GM10248 (cell line): ENCODE measurements at places on chromosomes 5 and 9.
A peak's percentile ranks its signal among the peaks of the same experiment; 100 is the strongest.

- no peak for DNase-seq
Measured at GRCh38 chr9:127568618-127568970, 43.5 kb upstream of the STXBP1 start.

GRCh38 chr5:23507278-23507685 is at the start of gene PRDM9:
Gene PRDM9 (plus strand): TSS chr5:23507609. CDS start chr5:23509034, 1,425 bp downstream.
- DNase-seq = no peak

DNA sequence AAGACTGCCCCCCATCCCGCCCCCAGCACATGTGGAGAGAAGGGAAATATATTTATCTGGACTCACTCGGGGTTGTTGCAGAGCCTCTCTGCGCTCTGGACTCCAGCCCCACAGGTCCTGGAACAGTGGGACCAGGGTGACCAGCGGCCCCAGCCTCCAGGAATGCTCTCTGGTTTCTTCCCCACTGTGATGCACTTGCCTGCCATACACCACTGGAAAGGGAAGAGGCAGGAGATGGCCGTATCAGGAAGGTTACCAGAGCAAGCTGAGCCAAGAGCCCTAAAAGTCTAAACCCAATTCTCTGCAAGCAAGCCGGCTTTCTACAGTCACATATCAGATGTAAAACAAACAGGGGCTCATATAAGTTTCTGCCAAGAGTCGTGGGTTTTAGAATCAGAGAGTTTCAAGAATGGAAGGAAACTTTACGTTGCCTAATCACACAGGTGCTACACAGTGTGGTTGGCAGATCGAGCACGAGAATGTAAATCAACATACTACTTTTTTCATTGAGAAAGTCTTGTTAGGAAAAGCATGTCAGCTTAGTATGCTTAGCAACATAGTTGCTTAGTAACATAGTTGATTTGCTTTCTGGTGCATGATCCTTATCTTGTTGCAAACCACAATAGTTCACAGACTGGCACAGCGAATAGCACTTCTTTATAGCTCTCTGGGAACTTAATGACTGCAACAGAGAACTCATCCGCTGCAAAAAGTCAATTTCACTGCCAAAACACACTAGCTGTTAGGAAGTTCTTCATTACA is 201.2 kb downstream of the TARS1 start:
- no peak for DNase-seq

- DNase-seq = no peak
Measured at GRCh38 chr5:21145376-21145775, 1157.4 kb upstream of the CDH18 start.

- DNase-seq = no peak
Measured at GRCh38 chr5:89816038-89816437, 593.5 kb downstream of the CETN3 start.

GRCh38 chr5:113061846-113062780 is 85.5 kb downstream of the DCP2 start:
- no peak for DNase-seq

DNA sequence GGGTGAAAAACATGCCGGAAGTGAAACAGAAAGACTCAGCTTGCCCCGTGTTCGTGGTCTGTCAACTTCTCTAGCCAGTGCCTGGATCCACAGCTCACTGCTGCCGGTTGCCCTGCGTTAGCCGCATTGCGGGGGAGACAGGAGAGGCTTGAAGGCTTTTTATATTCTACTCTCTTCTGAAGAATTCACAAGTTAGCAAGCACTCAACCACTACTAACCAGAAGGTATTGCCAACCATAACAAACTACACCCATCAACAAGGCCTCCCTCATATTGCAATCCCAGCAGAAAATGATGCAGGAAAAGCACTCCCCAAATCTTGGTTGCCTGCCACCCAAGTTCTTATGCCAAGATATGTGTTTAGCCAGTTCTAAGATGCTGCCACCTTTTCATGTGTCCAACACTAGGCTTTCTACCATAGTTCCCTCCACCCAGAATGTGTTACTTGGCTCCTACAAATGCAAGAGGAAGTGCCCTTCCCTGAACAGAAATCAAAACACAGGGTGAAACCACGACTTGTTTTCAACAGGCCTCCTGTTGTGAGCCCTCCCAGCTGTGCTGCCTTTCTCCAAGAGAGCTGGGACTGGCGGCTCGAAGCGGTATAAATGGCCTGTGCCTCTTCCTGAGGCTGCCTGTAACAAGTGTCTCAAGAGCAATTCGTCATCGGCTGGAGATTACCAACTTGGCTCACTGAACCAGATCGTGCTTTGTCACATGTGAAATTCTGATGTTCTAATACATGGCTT is 129.0 kb downstream of the SNX18 start:
- DNase-seq = peak; percentile 62

- no peak for DNase-seq
Measured at GRCh38 chr9:23322392-23322791, 503.6 kb downstream of the ELAVL2 start.

DNA sequence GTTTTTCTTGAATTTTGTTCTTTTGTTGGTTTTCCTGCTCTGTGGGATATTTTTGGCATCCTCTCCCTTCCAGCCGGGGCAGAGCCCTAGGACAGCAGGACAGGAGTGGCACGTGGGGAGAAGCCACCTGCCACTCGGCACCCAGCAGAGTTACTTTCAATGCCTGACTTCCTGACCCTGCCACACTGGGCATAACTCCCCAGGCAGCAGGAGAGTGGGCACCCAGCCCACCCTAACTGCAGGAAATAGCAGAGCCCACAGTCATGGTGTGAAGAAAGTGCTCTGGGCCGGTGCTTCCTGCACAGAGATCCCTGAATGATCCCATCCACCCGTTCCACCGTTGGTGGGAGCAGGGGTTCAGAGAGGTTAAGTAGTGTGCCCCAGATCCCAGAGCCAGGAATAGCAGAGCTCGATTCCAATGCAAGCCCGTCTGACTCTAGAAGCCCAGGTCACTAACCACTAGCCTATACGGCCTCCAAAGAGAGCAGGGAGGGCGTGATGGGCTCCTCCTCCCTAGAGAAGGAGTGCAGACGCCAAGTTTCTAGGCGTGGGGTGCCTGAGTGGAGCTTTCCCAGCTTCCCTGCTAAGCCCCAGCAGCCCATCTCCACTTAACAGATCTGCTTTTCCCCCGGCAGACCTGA is 8.1 kb upstream of the NUP214 start:
- DNase-seq = no peak

GRCh38 chr9:117293206-117294114 is 121.4 kb downstream of the ASTN2 start:
- no peak for DNase-seq

- no peak for DNase-seq
Measured at GRCh38 chr9:13962006-13962405, 351.9 kb downstream of the NFIB start.

DNA sequence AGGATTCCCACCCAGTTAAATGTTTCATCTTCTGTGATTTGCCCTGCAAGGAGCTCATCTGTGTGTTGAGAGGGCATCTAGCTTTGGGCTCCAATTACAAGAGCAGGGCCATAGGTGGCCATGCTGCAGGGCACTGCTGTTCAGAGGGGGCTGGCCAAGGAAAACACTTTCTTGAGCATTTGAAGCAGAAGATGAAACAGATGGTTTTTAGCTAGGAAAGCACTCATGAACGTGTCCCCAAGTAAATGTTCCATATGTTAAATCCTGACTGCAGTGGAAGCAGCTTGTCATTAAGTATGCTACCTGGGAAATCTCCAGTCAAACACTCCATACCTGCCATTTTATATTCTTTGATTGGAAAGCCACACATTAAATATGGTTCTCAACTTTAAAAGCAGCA is 176.6 kb downstream of the FBXL7 start:
- DNase-seq = no peak

DNA sequence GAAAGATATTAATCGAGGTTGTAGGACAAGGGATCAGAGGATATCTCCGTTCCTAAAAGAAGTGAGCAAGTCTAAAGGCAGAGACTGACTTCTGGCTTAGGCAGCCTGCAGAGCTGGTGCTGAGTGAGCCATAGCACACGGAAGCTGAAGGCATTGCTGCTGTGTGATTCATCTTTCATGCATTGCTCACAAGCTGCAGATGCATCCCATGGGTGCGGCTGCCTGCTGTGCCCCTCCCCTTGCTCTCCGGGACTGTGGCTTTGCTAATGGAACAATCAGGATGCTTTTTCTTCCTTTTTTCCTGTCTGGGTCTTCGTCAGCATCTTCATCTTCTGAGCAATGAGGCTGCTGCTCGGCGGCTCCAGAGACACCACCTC is 341.4 kb downstream of the DIRAS2 start:
- no peak for DNase-seq

DNA sequence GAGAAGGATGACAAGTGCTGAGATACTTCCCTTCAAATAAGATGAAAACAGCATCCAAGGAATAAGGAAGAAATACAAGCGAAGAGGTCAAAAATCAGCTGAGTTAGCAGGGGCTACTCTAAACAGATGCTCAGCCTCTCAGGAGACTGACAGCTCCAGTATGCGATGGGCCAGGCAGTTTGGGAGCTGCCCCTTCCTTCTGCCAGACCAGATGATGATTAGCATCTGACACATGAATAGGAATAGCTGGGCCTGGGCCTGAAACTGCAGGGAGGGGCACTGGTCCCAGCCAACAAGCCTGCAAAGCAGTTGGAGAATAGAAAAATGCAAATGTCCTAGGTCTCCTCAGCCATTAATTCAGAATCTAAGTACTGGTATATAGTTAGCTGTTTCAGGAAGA is 13.1 kb upstream of the MAP3K1 start:
- DNase-seq = no peak

- no peak for DNase-seq
Measured at GRCh38 chr5:83475935-83476814, 4.6 kb downstream of the VCAN start.

GRCh38 chr9:37429441-37430285 is 7.2 kb downstream of the GRHPR start:
- DNase-seq = no peak
